ENCODE measurements at places on chromosomes 3 and 15.
A peak's percentile ranks its signal among the peaks of the same experiment; 100 is the strongest.

DNA sequence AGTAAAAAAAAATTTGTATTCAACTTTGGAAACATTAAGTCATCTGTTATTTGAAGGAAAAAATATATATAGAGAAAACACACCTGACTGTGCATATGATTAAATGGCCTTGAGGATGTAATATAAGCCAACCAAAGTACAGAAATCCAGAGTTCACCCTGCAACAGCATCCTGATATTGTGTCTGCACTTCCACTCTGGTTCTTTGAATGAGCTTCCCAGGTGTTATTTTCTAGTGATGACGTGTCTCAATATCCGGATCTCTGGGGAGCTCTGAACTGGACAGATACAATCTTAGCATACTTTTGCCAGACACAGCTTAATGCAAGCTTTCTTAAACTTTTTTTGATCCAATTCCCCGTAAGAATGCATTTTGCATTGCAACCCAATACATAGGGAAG, 19.5 kb upstream of the PIK3CB start:
- DNase-seq: no peak

DNA sequence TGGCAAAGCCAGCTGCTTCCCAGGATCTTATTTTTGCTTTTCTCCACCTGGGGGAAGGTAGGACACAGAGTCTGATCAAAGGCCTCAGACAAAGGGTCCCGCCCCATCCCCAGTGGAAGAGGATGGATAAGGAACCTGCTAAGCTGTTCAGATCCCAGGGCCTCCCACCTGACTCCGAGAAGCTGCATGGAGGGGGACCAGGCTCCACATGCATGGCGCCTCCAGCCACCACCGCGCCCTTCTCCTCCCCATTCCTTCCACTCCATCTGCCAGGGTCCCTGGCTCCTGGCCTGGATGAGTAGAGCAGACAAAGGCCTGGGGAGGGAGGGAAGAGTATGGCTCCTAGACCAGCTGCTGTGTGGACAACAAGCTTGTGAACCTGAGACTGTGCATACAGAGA, 20.0 kb upstream of the CRABP1 start:
- no peak for DNase-seq

- no peak for DNase-seq
Observed at GRCh38 chr3:78235841-78236240, 1195.9 kb downstream of the ROBO2 start.

- DNase-seq: peak; percentile 55
Observed at GRCh38 chr3:11583235-11583634, 60.5 kb downstream of the VGLL4 start.

GRCh38 chr3:38314112-38314763, 32.1 kb downstream of the SLC22A14 start:
- no peak for DNase-seq
